ENCODE measurements at places on chromosomes 7 and 10.

DNA sequence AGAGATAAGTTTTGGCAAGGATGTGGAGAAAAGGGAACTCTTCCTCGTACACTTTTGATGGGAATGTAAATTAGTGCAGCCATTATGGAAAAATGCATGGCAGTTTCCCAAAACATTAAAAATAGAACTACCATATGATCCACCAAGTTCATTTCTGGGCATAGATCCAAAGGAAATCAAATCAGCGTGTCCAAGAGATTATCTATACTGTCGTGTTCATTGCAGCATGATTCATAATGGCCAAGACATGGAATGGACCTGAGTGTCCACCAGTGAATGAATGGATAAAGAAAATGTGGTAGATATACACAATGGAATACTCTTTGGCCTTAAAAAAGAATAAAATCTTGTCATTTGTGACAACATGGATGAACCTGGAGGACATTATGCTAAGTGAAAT, 70.3 kb upstream of the RSU1 start:
- DNase-seq, result no peak

DNA sequence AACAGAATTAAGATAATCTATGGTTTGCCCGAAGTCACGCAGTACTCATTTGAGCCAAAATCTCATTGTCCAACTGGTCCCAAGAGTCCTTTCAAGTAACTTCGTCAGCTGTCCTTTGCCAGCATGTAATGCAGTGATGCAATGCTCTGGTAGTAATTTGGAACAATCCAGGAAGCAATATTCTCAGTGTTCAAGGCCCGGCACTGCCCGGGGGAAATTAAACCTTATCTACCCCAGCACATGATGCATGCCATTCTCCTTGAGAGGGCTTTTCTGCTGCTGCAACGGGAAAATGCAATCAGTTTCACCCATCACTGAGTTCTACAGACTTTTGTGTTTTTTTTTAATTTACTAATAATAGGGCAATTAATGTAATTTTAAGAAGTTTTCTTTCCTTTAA, 77.6 kb upstream of the NME8 start:
- no peak for DNase-seq

DNA sequence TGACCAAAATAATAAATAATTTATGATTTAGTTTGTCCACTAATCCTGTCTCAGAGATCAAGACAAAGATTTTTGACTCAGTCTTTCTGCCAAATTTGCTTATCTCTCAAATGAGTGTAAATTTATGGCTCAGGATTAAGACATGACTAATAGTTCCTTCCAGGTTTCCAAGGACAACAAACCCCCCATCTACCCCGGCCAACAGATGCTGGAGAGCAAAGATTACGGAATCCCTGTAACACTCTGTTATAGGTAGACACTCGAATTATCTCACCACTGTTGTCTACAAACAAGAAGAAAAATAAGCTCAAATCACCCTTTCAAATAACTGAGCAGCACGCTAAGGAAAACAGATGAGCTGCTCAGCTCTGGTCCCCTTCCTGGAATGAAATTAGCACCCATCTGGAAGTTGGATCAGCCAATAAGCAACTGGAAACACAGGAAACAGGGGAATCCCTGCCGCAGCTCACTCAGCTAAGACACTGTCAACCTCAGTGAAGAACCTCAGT, 56.8 kb upstream of the SVIL start:
- peak; percentile 16 for DNase-seq

DNA sequence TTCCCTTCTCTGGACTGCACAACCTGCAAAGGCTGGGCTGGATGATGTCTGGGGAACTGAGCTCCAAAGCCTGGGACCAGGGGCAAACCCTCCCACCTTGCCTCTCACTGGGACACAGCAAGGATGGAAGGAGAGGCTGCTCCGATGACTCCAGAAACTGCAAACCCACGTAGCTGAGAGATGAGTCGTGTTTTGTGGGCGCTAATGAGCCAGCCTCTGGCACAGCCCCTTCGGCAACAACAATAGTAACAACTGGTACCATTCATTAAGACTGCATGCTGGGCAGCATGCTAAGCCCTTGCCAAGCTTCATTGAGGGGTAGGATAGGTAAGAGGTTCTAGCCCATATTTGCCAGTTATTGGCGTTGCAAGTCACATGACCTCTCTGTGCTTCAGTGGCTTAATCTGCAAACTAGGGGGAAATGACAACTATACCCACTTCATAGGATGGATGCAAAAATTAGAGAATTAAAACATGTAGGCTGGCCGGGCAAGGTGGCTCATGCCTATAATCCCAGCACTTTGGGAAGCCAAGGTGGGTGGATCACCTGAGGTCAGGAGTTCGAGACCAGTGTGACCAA, 145.9 kb downstream of the SH3PXD2A start:
- DNase-seq, result peak; percentile 92

DNA sequence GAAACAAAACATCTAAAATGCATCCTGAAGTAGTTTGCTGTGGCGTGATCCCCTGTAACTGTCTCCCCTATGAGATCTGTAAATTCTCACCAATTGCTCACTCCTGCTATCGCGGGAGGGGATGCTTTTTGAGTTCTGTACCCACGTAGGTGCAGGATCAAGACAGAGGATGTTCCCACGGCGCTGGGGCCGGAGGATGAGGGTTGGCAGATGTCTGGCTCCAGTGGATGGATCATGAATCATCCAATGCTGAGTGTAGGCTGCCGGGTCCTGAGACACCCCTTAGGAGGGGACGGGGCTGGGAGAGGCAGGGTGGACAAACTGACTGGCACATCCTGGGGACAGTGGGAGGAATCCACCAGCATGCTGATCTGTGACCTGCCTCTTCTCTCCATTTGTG, 224.4 kb downstream of the USP6NL start:
- DNase-seq, result no peak

DNA sequence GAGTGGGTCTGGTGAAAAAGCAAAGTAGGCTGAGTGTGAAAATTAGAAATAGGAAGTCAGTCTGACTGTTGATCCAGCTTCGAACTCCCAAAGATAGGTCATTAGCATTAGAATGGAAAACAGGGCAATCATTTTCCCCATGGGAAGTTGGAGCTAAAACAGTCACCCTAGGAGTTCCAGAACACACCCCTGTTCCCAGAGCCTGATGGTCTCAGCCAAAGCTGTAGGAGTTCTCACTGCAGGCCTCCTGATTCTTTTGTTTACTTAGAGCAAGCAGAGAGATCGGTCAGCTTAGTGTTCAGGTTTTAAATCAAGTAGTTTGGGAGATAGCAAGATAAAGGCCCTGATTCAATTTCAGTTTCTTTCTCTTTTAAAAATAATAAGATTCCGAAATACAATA, 28.8 kb upstream of the JCAD start:
- DNase-seq, result no peak

DNA sequence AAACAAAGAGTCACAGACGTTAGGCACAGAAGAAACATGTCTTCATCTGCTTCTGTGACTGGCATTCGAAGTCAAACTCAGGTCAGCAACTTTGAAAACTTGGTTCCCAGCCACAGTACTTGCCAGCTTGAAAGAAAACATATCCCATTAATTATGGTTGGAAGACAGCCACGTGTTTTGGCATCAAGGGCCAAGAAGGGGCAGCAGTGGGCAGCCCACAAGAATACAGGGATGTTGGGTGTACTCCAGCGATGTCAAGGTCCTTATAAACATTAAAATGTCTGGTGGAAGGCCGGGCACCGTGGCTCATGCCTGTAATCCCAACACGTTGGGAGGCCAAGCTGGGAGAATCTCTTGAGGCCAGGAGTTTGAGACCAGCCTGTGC, 29.5 kb downstream of the JCAD start:
- no peak for DNase-seq

DNA sequence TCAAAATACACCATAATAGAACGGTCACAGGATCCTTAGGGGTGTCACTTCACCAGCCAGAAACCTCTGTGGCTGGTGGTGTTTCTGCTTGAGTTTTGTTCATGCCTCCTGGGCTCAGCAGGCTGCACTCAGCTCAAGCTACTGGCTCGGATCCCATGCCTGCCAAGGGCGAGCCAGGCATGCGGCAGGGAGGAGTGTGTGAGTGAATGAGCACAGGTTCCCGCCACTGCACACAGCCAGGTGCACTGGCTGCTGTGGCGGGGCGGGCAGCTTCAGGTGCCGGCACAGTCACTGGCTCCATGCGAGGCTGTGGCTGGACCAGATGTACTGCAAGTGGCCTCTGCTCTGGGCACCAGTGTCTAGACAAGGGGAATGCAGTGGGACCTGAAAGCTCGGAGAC, 29.5 kb downstream of the CLDN12 start:
- no peak for DNase-seq

DNA sequence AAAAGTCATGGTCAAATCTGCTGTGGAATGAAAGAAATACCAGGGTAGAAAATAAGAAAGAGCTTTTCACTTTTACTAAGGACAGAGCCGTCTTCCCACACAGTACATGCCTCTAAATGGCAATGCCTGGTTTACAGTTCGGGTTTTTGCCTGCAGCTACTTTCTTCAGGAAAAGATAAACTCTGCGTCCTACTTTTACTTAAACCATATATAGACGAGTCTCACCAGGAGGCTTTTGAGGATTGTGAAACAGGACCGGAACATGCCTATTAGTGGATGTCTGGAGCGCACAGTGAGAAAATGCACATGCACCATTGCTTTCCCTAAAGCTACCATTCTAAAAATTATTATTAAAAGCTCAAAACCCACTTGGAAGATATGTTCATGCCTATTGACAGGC, 70.5 kb downstream of the KLF6 start:
- DNase-seq, result no peak

GRCh38 chr10:21926949-21927348, 76.6 kb downstream of the DNAJC1 start:
- no peak for DNase-seq

- DNase-seq, result no peak
These were observed 292.7 kb downstream of the EXOC4 start for GRCh38 chr7:133545618-133546017.

DNA sequence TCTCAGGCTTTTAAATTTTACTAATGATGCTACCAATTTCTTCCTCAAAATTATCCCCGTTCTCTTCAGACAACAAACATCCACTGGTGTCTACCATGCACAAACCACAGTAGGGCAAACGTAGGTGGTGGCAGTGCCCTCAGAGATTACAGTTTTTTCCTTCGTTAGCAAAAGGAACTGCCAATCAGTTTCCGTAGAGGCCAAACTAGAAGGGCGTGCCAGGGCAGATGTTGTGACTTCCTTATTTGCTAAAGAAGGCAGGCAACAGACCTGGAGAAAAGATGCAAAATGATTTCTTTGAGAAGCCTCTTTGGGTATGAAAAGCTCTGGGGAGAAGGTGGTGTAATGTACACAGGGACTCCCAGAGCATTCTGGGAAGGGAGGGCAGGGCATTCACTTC, 7.6 kb upstream of the FAM180A start:
- no peak for DNase-seq

- DNase-seq, result no peak
These were observed 8.8 kb upstream of the ZNF503 start for GRCh38 chr10:75410132-75411005.

DNA sequence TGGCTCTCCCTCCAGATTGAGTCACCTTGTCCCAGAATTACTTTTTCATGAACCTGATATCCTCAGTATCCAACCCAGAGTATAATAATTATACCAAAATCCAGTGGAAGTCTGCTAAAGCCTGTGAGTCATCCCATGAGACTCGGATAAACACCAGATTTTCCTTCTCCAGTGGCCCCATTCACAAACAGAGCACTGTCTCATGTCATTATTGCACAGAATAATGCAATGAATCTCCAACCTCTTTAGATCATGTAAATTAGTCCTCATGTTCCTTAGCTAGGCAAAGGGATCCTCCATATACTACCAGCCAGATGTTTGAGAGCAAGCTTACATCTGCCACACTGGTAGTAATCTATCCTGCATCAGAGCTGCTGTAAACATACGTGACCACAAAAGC, 89.0 kb downstream of the AMPH start:
- DNase-seq, result no peak

DNA sequence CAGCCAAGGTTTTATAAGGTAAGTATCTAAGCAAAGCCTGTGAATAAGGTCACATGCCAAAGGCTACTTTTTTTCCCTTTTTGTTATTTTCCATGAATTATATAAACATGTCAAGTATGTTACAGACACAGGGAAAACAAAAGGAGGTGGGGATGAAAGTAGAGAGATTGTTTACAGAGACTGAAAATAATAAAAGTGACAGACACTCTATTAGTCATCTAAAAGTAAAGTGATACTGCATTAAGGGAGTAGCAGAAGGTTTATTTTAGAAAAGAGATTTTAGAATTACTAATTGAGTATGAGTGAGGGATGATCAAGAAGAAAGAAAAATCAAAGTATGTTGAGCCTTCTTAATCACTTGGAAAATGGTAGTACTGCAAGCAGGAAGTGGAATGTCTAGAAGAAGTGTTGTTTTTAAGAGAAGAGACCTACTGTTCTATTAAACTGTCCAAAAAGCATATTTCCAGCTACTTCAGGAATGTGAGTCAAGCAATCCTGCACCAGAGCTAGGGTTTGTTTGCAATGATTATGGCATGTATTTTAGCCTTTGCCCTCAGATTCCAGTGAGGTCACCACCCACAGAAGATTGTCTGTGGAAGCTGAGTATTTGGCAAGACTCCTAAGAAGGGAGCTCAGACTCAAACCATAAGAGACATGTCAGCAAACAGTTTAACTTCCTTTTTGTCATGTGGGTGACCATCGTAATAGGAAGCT, 177.9 kb upstream of the PLXDC2 start:
- DNase-seq, result peak; percentile 72

- DNase-seq, result no peak
These were observed at the start of gene CFTR for GRCh38 chr7:117479225-117480054. TSS of gene CFTR (plus strand) at chr7:117480025. CDS start at chr7:117480095, 70 bp downstream.

GRCh38 chr10:35463878-35464277, 127.6 kb downstream of the CCNY start:
- no peak for DNase-seq

DNA sequence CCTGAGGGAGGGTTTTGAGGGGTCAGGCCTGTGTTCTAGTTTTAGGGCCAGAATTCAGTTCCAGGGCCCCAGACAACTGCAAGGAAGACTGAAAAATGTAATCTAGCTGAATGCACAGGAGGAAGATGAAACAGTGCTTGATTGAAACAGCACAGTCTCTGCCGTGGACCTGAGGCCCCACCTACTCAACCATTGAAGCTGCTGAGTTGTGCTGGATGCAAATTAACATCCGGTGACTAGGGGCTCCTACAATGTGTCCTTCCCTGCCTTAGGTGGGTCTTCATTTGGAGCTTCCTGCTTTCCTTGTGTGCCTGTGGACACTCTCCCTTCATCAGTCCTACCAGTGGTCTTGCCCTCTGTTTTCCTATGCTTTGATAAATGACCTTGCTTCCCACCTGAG, 5.7 kb downstream of the GLRX3 start:
- DNase-seq, result no peak

GRCh38 chr10:13527864-13528122, 1.0 kb downstream of the BEND7 start:
- DNase-seq, result no peak

- DNase-seq, result no peak
These were observed 73.4 kb downstream of the CFAP46 start for GRCh38 chr10:132868995-132869394.

- no peak for DNase-seq
These were observed 41.3 kb downstream of the AMZ1 start for GRCh38 chr7:2729031-2729892.

- DNase-seq, result no peak
These were observed 84.5 kb upstream of the SMNDC1 start for GRCh38 chr10:110389255-110389654.
